ENCODE measurements at places on chromosomes 16 and 17.

DNA sequence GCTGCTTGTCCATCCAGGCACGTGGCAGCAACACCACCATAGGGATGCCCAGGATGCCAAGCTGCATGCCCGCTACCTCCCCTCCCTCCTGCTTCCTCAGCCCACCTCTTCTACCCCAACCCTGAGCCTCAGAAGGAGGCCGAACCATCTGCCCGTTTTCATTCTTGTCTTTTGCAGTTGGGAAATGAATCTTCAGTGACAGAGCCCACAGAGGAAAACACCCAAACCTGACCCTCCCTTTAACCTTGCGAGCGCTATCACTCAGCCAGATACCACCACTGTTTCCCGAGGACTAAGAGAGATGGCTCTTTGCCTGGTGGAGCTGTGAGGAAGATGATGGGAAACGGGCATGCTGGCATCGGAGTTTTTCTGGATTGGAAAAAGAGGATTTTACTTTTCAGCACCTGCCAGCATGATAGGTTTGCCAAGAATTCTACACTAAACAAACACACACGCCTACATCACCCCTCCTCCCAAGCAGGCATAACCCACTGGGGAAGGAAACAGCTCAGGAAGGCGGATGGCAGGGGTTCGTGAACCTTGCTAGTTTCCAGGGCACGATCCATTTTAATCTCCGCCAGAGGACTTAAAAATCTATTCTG lies 457.4 kb downstream of the SLC39A11 start:
- DNase-seq, result no peak

- no peak for DNase-seq
Observed at GRCh38 chr17:78977997-78978973, 1.4 kb downstream of the LGALS3BP start.

GRCh38 chr17:74800531-74800930 lies 24.4 kb upstream of the NAT9 start:
- no peak for DNase-seq

DNA sequence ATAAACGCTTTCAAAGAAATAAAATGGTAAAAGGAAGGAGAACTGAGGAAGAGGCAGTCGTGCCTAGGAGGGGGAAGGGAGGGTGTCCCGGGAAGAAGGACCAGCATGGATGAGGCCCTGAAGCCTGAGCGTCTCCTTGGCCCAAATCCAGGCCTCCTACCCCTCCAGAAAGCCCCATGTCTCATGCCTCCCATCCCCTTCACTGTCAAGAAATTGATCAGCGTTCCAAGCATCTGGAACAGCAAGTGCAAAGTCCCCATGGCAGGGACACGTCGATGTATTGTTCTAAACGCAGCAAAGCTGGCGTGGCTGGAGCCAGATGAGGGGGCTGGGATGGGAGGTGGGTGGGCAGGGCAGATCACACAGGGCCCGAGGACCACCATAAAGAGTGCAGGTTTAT lies 22.6 kb downstream of the SEC14L5 start:
- no peak for DNase-seq

DNA sequence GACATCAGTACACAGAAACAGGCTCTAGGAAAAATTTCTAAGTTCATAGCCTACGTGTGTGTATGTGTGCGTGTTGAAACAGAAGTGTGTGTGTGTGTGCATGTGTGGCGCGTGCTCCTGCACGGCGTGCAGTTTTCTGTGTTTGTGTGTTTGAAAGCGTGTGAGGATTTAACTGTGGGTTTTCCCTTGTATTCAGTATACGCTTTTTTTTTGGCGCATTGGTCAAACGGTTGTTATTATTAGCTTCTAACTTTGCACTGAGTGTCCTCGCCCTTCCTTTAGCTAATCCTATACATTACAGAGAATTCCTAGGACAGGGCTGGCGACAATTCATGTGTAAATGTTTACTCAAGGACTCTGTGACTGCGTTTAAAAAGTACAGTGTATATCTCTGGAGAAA lies 23.0 kb downstream of the TMC6 start:
- DNase-seq, result no peak

- DNase-seq, result no peak
Observed at GRCh38 chr16:87424266-87424665, 32.1 kb downstream of the MAP1LC3B start.

DNA sequence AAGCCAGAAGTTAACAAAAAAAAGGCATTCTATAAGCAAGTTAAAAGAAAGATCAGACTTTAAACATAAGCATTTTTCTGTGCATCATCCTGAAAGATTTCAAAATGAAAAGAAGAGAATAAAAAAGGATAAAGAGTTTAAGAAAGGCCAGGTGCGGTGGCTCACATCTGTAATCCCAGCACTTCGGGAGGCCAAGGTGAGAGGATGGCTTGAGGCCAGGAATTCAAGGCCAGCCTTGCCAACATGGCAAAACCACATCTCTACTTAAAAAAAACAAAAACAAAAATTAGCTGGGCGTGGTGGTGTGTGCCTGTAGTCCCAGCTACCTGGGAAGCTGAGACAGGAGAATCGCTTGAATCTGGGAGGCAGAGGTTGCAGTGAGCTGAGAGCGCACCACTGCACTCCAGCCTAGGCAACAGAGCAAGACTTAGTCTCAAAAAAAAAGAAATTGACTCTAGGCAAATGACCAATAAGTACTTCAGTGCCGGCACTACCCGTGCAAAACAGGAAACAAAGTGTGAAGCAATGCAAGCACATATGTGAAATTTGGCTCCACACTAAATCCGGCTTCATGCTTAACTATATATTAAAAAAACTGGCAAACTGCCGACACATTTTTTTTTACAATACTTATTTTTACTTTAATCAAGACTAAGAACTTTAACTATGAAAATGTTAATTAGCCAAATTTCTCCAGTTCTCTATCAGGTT lies 83.2 kb upstream of the C17orf78 start:
- DNase-seq, result no peak

- DNase-seq, result no peak
Observed at GRCh38 chr16:55273356-55273755, 50.6 kb upstream of the IRX6 start.

GRCh38 chr16:31360251-31360650 lies 5.3 kb downstream of the ITGAX start:
- no peak for DNase-seq

GRCh38 chr16:88368994-88369393 lies 13.8 kb upstream of the ZNF469 start:
- no peak for DNase-seq

- DNase-seq, result no peak
Observed at GRCh38 chr16:67723151-67723910, 4.2 kb upstream of the GFOD2 start.

GRCh38 chr16:81586417-81586816 lies 141.8 kb downstream of the CMIP start:
- no peak for DNase-seq

DNA sequence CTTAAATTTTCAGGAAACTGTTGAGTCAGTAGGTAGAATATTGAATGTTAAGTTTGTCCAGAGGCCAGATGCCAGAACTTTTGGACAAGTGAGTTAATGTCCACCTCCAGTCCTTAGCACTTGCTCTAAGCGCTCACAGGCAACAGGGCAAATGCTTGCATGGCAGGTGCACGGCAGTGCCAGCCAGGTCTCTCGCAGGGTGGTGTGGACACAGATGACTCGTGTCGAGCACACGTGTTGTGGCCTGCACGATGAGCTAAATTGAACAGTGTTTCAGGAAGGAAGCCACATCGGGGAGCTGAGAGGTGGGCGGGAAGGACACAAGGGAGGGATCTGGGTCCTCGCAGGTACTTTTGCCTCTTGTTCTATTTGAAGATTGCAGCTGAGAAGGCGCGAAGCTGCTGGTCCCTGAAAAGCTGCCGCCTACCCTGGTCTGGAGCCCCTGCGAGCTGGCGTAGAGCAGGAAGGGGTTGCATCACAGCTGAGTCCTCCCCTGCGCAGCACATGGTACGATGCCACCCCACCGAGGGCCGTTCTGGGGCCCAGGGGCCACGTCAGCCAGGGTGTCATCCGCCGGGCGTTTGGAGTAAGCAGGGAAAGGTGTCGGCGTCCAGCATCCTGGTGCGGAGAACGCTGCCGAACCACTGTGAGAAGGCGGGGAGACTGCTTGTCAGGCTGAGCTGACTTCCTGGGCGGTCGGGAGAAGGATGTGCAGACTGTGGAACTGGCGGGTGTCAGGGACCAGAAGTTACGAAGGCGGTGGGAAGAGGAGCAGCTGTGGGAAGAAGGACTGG lies 6.3 kb downstream of the RAB40C start:
- DNase-seq, result no peak

GRCh38 chr17:49964303-49964768 lies 4.7 kb upstream of the DLX4 start:
- no peak for DNase-seq

DNA sequence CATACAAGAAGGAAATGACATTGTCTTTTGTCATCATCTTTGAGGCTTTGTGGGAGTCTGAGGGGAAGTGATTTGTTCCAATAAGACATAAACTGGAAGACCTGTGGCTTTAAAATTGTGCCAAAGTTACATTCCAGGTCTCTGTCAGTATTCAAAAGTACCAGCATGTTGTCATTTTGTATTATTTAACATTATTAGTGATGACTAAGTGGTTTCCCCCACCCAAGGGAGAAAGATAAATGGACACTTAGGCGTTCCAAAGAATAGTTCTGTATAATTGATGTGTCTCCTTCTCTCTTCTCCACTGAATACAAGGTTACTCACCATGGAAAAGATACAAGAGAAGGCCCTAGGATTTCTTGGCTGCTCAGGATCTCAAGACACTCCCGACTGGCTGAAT lies 3.8 kb downstream of the CFAP97D1 start:
- no peak for DNase-seq

- no peak for DNase-seq
Observed at GRCh38 chr16:47888142-47888541, 267.7 kb downstream of the ABCC12 start.

DNA sequence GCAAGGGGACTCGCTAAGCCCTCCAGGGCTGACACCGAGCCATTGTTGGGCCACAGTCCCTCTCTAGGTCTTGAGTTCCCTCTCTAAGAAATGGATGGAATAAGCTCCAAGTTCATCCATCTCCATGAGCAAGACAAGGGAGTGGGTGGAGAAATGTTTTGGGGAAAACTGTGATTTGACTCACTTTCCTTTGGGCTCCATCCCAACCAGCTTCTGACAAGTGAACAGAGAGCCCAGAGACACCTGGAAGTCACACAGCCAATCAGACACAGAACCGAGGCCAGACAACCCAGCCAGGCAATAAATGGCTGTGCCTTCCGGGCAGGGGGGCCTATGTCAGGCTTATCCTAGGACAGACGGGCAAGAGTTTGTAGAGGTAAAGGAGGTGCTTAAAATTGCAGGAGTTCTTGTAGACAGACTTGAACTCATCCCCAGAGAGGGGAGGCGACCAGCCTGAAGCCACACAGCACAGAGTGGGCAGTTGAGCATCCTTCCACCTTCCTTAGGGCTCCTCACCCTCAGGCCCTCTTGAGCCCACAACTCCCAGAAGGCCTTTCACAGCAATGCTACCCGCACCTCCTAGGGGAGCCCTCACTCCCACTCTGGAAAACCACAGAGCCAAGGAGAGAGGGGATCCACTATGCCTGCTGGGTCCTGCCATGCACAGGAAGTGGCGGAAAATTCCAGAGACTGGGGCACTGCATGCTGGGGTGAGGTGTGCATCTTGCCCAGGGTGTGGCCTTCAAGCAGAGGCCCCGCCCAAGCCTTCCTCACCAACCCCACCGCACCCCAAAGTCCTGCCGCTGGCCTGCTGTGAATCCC lies 9.5 kb upstream of the FAM83G start:
- no peak for DNase-seq

DNA sequence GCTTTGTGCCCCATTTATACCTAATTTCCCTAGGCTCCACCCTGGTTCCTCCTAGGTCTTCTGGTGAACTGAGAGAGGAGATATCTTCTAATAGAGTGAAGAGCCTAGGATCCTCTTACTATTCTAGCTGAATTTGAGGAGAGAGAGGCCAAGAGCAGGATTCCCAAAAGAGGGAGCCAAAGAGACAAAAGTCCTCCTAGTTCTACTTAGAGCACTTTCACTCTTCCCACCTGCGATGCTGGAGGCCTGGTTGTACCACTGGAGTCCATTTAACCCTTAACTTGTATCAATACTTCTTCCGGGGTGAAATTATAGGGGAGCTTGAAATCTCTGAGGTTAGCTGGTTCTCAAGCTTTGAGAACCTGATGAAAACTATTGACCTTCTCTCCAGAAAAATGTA lies 3.4 kb upstream of the SSH2 start:
- DNase-seq, result no peak

- no peak for DNase-seq
Observed at GRCh38 chr17:42640121-42640520, 19.0 kb upstream of the TUBG2 start.

GRCh38 chr16:22633280-22633679 lies 122.6 kb downstream of the NPIPB5 start:
- no peak for DNase-seq

DNA sequence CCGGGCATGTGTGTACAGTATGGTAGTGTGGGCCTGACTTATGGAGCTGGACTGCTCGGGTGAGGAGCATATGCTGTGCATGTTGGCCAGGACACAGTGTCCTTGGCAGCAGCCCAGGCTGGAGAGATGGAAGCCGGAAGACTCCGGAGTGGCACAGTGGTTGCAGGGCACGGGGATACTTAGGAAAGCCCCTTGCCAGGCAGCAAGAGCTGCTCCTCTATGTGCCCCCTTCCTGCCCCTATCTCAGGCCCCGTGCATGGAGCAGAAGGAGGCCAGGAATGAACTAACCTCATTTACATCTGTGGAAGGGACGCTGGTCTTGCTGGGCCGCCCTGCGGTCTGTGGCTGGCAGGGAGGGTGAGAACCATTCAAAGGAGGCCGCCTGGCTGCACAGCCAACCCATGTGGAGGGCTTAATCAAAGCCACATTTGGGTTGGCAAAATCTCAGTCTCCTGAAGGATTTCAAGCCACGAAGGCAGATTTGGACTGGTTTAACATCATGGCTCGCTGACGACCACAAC lies 32.2 kb upstream of the RCVRN start:
- DNase-seq, result peak; percentile 75

GRCh38 chr17:3004925-3005324 lies 58.5 kb downstream of the OR1D5 start:
- DNase-seq, result no peak

DNA sequence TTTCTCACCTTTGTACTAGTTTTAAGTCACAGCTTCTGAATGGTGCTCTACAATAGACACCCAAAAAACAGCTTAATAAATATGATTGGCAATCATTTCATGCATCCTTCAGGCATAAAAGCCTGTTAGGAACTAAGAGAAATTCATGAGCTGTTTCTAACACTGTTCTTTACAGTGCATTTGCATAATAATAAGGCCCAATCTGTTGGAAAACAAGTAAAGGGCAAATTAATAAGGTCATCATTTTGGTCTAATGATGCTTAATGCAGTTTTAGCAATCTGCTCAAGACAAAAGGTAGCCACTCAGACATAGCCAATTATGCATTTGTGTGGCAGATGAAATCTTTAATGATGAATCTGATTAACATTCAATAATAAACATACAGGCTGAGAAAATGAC lies 55.5 kb upstream of the NACA2 start:
- no peak for DNase-seq

- DNase-seq, result no peak
Observed at GRCh38 chr17:72600934-72601333, 480.1 kb downstream of the SOX9 start.

GRCh38 chr17:45385331-45385997 lies 47.2 kb downstream of the ARHGAP27 start:
- peak; percentile 52 for DNase-seq

Data from C1 segment of cervical spinal cord (tissue), 14 donors.